T-helper 2 cell treated with Interferon-gamma antibody and Interleukin-4, amounts not matched to agents 5 μg/mL and 100 μg/mL, for 36 hours (primary cell): ENCODE measurements at places on chromosomes 1 and 21.

DNA sequence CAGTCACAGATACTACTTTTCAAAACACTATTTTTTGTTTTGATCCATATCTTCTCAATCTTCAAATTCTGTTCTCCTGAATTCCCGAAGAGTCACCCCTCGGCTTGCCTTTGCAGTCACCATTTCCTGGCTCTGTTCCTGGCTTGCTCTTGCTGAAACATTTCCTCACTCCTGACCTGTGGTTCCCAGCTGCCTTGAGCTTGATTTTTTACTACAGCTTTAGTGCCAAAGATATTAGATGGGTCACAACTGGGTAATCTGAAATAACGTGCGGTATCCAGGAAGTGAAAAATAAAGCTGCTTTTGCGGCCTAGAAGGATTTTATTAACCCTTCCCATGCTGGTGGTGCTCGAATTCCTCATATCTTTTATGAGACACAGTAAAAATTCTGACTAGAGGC, 318.8 kb downstream of the PCP4 start:
- DNase-seq, result no peak

GRCh38 chr1:205612556-205612955, 19.3 kb downstream of the ELK4 start:
- no peak for DNase-seq

DNA sequence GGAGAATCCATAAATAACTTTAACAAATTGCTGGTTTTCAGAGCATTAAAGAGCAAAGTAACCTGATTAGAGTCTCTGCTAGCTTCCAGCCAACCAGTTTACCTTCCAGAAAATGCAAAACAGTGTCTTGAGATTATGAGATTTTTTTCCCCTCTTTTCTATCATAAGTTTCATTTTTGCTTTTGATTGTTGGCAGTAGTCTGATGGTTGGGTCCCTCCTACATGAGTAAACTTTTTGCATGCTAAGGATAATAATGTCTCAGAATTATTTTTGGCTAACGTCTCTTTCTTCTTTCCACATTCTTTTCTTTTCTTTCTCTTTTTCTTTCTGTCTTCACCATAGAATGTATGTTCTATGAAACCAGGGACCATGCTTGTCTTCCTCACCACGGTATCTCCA, 6.3 kb upstream of the ADAMTS5 start:
- DNase-seq, result no peak

- no peak for DNase-seq
Observed at GRCh38 chr1:94875794-94876193, 51.1 kb downstream of the CNN3 start.

DNA sequence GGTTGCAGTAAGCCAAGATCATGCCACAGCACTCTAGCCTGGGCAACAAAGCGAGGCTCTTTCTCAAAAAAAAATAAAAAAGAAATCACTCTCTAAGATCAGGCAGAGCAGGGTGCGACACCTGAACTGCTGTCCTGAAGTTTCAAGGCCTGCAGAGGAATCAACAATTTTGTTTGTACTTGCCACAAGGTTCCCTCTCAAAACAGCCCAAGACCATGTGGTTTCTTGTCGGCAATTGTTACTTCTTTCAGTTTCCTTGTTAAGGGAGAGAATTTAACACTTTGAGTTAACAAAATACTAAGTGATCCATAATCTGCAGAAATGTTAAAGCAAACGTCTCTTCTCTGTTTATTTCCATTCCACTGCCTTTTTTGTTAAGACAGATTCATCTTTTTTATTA, 36.5 kb downstream of the MACO1 start:
- peak; percentile 15 for DNase-seq

DNA sequence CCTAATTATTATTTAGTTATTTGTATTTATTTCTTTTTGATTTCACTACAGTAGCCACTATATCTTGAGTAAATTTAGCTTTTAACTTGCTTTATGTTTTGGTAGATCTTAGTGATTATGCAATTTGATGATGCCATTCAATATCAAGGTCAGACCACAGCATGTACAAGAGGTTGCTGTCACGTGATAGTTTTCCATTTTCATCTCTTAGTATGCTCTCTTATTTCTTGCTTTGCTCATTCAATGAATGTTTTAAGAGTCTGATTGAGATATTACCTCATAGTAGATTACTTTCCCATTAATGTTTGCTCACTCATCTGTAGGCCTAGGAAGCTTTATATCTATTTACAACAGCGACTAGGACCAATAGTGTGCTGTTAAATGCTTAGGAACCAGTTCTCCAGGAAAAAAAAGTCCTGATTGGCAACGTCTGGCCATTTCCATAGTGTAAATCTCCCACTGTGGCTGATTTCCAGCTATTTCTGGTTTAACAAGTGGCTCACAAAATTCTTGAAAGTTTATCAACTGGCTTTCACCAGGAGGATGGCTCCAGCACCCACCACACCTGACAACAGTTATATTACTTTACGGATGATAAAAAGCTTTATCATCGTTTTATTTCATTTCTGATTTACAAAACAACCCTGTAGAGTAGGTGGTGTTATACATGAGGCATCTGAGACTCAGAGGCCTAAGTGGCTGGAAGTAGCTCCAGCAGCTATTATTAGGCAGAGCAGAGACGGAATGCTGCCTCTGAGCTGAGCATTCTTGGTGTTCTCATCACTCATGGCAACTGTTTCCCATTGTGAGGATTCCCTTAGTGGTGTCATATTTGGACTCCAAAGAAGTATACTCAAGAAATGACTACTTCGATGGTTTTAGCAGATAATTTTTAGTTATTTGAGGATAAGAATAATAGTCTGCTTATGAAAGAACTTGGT, 235.2 kb downstream of the DISC1 start:
- no peak for DNase-seq
